ENCODE measurements at places on chromosomes 16 and 17.

GRCh38 chr16:46718214-46718613 lies 28.8 kb downstream of the ORC6 start:
- DNase-seq: no peak

DNA sequence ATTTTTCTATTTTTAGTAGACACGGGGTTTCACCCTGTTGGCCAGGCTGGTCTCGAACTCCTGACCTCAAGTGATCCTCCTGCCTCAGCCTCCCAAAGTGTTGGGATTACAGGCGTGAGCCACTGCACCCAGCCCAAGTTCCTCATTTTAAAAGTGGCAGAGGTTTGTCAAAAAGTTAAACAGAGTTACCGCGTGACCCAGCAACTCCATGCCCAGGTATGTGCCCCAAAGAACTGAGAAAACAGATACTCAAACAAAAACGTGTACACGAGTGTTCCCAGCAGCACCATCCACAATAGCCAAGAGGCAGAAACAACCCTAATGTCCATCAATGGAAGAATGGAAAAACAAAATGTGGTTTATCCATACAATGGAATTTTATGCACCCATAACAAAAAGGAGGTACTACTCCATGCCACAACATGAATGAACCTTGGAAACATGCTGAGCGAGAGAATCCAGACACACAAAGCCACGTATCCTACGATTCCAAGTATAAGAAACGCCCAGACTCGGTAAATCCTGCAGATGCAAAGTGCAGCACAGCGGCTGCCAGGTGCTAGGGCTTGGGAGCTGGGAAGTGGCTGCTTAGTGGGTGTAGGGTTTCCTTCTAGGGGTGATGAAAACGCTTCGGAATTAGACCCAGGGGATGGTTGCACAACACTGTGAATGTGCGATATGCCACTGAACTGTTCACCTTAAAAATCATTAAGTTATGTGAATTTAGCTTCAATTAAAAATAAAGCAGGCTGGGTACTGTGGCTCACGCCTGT lies 24.8 kb downstream of the ADCY9 start:
- DNase-seq: no peak

GRCh38 chr17:40646791-40647623 lies 611 bp downstream of the SMARCE1 start:
- no peak for DNase-seq

GRCh38 chr16:28195859-28196258 lies 15.9 kb downstream of the XPO6 start:
- DNase-seq: no peak

- no peak for DNase-seq
Observed at GRCh38 chr17:14058051-14058450, 11.3 kb upstream of the COX10 start.

- DNase-seq: no peak
Observed at GRCh38 chr17:17814162-17815061, 22.4 kb downstream of the SREBF1 start.

DNA sequence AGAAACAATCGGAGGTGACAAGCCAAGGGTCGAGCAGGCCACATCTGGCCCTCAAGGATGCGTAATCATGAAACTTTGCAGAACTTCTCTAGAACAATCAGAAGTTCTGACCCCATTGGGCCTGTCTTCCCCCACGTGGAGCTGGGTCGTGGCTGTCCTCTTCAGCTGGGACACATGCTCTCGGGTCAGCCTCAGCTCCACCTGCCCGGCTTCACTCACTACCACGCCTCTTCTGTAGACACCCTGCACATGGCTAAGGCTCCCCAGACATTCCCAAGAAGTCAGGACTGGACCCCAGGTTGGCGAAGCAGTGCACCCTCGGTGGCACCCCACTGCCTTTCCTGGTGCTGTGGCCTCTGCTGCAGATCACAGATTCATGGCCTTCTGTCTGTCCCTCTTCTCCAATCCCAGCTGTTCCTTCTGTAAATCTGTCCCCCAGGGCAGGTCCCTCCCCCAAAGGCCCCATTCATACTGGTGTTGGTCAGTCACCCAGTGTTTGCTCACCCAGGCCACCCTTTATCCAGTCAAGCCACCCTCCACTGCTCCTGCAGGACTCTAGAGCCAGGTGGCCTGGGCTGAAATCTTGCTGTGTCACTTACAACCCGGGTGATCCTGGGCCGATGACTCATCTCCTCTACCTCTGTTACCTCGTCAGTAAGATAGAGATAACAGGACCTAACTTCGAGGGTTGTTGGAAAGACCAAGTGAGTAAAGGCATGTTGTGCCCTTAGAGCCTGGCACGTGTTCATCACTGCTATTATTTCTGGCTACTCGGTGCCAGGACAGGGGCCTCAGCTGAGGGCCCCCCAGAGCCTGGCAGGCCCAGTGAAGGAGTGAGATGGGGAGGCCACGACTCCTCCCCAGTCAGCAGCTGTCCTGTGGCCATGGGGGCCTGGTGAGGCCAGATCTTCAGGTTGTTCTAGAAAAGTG lies 1.4 kb upstream of the SLC5A11 start:
- DNase-seq: no peak

DNA sequence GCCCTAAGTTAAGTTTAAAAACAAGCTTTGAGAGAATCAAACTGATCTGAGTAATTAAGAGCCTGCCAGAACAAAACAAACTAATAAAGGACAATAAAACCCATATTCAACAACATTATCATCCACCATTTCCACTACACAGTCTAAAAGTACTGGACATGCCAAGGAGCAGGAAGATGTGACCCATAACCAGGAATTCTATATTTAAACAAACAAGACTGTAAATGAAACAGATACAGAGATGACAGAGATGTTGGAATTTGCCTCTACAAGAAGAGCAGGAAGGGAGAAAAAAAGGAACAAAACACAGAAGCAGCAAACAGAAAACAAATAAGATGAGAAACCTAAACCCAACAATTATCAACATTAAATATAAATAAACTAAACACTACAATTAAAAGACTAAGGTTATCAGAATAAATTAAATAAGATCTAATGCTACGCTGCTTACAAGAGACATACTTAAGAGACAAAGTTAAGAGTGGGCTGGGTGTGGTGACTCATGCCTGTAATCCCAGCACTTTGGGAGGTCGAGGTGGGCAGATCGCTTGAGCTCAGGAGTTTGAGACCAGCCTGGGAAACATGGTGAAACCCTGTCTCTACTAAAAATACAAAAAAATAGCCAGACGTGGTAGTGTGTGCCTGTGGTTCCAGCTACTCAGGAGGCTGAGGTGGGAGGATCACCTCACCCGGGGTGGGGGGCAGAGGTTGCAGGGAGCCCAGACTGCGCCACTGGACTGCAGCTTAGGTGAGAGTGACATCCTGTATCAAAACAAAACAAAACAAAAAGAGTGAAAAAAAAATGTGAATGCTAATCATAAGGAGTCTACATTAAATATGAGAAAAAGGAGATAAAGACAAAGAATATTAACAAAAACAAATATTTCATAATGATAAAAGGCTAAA lies 50.6 kb downstream of the CREBBP start:
- DNase-seq: no peak

GRCh38 chr17:9226794-9227135 lies 205.5 kb downstream of the NTN1 start:
- DNase-seq: no peak

GRCh38 chr17:18925187-18925586 lies 26.8 kb upstream of the SLC5A10 start:
- DNase-seq: no peak

- DNase-seq: peak; percentile 17
Observed at GRCh38 chr16:21950782-21951521, 2.2 kb upstream of the UQCRC2 start.

DNA sequence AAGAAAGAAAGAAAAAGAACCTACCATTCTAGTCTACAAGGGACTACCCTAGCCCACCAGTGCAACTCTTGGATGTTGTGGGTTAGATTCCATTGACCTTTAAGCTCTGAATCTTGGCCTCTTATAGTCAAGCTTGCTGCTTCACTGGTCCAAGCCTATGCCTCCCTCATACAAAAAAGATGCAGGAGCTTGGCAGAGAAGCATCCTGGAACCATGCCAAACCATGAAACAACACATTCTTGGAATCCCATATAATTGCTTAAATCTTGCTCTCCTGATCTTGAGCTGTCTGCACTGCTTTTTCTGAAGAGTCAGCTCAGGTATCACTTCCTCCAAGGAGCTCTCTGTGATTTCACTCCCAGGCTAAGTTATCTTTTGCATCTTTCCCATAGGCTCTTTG lies 117.9 kb upstream of the GPR139 start:
- DNase-seq: no peak

DNA sequence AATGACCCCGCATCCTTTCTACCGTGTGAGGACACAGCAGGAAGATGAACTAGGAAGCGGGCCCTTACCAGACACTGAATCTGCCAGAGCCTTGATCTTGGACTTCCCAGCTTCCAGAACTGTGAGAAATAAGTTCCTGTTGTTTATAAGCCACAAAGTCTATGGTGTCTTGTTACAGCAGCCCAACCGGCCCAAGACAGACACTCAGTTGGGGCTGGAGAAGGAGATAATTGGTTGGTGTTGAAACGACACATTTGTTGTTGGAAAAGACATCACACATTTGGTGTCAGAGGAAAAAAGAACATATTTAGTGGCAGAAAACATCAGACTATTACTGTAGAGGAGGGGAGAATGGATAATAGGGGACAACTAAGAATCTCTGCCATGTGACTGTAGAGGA lies 122.3 kb upstream of the SEC14L1 start:
- DNase-seq: no peak

Data from T-helper 1 cell (primary cell).